Cerebellar cortex (tissue), 1 donor: ENCODE measurements at places on chromosomes 12 and 14.

DNA sequence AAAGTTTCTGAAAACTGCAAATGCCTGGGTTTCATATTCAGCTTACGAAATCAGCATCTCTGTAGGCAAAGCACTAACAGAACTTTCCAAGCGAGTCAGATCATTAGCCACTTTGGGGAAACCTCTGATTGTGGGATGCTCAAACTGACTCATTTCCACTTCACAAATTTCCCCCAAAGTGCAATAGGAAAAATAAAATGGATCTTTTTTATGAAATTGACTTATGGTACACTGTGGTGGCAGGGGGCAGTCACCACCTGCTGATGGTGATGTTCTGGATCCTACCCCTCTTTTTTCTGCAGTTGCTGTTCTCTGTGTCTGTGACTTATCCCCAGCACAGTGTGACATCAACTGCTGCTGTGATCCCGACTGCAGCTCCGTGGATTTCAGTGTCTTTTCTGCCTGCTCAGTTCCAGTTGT is 5.6 kb downstream of the TCTN1 start:
- DNase-seq: no peak

DNA sequence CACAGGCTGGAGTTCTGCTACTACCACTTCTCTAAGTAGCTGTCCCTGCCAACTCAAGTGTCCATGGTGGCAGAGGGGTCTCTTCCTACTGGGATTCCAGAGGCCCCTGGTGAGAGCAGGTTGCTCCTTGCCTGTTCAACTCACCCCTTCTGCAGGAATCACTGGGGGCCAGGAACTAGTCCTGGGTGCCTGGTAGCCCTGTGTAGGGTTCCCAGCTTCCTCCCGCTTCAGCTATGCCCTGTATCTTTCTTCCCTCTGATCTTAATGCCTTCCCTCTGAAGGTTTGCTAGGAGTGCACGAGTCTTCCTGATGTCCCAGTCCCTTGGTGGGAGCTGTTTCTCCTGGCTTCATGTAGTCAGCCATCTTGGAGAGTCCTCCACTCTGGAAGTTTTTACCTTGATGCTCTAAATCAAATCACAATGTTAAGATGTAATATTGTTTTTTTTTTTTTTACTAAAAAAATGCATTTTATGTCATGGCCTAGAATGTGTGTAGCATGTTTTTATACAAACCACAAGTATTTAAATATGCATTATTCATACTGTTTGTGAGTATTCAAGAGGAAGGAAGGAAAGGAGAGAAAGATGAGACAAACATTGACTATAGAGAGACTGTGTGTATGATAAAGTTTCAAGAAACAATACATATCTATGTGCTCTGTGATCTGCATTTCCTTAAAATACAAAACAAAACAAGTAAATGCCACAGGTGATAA is 54.7 kb downstream of the FRS2 start:
- DNase-seq: no peak

DNA sequence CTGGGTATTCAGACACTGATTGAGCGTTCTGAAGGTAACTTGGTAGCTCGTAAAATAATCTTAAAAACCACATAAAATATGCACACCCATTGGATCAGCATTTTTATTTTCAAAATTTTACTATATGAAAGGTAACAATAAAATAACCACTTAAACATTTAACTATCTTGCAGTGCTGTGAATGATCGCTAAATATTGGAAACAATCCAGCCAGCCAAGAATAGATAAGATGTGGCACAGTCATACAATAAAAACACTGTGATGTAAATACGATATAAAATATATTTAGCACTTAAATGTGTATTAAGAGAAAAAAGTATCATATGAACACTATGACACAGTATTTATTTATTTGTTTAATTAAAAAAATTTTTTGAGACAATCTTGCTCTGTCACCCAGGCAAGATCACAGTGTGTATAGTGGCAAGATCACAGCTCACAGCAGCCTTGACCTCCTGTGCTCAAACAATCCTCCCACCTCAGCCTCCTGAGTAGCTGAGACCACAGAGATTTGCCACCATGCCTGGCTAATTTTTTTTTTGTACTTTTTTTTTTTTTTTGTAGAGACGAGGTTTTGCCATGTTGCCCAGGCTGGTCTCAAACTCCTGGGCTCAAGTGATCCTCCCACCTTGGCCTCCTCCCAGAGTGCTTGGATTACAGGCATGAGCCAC is 39.4 kb downstream of the SDR9C7 start:
- no peak for DNase-seq

DNA sequence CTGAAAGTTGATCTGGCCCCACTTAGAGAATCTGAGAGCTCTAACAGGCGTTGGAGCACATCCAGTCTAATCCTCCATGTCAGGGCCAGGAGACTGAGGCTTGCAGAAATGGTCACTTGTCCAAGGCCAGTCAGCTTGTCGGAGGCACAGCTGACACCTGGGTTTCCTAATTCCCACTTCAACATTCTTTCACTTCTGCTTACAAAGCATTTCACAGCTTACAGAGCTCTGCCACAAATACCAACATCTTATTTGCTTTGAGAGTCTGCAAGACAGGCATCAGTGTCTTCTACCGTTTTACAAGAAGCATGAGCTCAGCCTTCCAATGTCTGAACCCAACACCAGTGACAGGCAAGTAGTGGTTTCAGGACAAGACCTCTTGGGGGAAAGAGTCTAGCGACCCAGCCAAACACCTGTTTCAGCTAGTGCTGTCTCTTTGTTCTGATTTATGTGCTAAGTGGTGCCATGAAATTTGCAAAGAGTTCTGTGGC is 31.8 kb downstream of the ISCA2 start:
- no peak for DNase-seq

DNA sequence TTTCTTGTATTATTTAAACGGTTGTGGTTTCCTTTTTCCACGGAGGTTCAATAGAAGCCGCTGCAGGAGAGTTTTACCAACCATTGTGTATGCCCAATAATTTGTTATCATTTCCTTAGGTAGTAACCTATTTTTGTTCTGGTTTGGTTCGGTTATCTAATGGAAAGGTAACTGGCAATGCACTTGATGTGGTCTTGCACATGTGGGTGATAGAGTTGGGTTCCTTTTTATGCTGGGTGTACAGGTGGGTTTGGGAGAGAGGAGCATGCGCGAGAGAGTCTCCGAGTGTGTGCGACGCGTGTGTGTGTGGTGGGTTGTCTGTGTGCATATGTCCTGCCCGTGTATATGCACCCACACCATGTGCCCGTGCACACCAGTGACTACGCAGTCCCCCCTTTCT is 102.7 kb upstream of the FKBP4 start:
- DNase-seq: no peak

DNA sequence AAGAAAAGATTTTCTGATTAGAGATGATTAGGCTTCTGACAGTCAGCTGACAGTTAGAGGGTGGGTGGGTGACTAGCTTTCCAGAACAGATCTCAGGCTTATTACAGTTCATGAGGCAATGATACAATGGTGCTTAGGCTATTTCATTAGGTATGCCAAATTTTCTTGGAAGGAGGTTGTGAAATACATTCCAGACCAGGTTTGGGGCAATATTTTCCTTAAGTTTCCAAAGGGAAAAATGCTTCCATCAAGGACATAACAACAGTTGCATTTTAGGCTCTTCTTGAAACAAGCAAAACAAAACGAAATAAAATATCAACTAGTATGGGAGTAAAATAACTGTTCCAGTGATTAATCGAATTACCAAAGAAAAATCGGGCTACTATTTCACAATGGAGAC is 59.3 kb upstream of the CNTN1 start:
- no peak for DNase-seq

GRCh38 chr14:68768316-68768715 is 24.6 kb downstream of the ZFP36L1 start:
- no peak for DNase-seq

GRCh38 chr14:91509083-91509877 is 830 bp downstream of the PPP4R3A start:
- DNase-seq: peak; percentile 22

DNA sequence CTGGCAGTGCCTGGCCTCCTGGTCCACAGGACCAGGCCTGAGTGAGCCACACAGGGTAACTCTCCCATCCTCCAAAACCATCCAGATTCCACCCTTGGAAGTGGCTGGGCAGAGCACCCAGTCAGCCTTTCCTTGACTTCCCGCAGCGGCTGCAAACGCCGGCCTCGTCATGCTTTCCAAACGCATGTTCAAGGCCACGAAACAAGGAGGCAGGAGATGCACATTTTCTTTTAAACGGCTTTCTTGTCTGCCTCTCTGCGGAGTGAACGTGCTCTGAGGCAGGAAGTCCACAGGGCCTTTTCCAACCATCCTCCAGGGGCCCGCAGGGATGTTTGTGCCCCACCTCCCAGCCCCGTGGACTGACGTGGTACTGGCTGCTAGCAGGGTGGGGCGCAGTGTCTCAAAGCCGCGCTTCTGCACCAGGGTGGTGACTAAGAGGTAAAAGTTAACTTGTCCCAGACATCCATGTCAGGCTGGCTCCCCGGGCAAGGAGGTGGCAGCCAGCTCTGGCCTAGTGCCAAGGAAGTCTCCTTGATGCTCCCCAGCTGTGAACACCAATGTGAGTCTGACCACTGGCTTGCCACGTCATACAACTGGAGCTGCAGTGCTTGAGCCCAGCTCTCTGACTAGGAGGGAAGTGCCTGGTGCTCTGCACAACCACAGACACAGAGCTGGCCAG is 45.0 kb downstream of the KCNA5 start:
- no peak for DNase-seq

DNA sequence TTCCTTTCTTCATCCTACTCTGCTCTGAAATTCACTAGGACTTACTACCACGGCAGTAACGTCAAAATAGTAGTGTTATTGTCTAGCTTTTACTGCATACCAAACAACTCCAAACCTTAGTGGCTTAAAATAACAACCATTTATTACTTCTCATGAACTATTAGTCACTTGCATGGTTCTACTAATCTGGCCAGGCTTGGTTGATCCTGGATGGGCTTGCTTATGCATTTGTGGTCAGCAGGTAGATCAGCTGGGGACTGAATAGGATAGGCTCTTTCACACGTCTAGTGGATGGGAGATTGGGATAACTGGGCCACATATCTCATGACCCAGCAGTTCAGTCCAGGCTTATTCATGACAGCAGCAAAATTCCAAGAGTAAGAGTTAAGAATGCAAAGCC is 9.4 kb upstream of the SLC35F4 start:
- no peak for DNase-seq

DNA sequence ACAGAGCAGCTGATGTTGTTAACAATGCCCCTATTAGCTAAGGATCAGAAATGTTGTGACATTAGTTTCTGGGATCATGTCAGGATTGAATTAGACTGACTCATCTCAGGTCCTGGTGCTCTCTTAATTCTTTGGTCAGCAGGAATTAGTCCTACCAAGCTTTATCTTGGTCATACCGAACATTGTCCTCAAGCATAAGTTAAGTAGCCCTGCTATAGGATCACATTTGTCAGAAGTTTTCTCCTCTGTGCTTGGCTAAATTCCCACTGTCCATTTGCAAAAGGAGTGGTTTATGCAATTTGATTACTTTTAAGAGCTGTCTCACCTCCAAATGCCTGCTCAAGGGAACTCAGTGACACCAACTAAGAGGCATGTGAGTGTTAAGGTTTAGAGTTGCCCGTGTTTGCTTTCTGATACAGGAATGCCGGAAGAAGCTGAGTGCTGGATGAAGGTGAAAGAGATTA is 48.4 kb upstream of the IFNG-AS1 start:
- no peak for DNase-seq

- DNase-seq: no peak
Measured at GRCh38 chr12:96749999-96750398, 157.1 kb upstream of the NEDD1 start.

DNA sequence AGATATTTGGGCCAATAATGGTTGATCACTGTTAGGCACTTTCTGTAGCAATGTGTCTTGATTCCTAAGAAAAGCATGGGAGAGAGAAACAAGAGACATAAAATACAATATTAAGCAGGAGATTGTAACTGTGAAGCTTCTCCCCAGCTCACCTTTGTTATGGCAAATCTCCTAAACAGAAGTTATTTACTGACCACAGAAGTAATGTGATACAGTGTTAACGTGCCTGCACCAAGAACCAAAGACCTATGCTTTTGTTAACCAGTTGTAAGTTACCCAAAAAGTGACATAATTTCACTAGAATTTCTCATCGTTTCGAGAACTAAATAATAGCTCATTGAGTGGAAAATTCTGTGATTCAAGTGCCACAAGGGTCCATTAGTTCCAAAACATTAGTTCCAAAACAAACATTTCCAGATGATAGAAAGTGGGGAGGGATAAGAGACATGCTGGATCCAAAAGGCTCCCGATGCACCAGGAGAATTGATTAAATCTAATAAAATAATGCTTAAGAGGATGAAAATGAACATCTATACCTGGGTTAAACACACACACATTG is 14.3 kb downstream of the RERG start:
- DNase-seq: no peak

DNA sequence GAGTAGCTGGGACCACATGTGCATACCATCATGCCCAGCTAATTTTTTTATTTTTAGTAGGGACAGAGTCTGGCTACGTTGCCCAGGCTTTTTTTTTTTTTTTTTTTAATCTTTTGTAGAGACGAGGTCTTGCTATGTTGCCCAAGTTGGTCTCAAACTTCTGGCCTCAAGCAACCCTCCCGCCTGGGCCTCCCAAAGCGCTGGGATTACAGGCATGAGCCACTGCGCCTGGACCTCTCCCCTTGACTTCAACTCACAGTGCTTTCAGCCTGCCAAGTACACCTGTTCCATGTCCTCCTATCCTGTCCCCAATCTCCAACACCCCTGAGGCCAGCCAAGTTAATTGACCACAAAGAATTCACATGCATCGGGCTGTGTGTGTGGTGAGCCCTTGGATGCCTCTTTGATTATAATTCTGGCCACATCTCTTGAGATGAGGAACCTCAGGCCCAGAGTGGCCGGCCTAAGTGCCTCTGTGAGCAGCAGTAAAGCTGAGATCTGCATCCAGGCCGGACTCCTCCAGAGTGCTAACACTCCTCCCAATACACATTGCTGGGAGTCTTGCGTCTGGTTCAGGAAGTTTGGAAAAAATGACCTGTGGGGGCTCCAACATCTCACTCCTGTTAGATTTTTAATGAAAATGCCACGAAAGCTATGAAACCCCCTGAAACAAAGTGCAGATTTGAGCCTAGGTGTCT is 6.8 kb downstream of the RAB35 start:
- no peak for DNase-seq

DNA sequence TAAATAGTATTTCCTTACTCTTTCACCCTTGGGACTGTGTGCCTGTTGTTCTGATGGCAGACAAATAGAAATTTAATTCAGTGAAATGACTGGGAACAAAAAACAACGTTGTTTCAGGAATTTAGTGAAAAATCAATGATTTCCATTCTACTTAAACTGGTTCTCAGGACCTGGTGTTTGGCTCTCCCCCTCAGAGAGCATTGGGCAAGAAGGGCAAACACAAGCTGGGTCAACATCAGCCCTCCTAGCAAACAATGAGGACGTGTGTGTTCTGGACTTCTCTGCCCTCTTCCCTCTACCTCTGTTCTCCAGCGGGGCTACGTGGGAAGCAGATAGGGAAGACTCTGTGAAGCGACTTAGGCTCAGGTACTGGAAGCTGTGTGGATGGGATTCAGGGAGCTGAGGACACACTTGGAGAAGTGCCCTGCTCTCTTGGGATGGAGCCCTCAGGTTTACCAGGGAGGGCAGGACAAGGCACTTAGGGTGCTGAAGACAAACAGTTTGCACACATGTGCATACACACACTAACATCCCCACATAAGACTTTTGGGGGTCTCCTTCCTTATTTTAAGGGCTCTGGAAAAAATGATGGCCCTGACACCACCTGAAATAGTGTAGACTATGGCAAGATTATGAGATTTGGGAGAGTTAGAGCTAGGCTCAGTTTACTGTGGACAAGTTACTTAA is 7.6 kb upstream of the SERPINA1 start:
- DNase-seq: no peak

- no peak for DNase-seq
Measured at GRCh38 chr12:40793471-40793870, 101.2 kb downstream of the CNTN1 start.

GRCh38 chr12:65868878-65869277 is 44.6 kb downstream of the HMGA2 start:
- DNase-seq: no peak
